GM23248 (cell line): ENCODE measurements at places on chromosomes 16 and 17. TPM values are rescaled to one million over a fixed set of nuclear protein-coding genes. Genes with fewer than 3 reads are reported as not detected.

MRPS7 gene
- 34.8 and 41.6 TPM in 2 replicates for total RNA-seq

DNA sequence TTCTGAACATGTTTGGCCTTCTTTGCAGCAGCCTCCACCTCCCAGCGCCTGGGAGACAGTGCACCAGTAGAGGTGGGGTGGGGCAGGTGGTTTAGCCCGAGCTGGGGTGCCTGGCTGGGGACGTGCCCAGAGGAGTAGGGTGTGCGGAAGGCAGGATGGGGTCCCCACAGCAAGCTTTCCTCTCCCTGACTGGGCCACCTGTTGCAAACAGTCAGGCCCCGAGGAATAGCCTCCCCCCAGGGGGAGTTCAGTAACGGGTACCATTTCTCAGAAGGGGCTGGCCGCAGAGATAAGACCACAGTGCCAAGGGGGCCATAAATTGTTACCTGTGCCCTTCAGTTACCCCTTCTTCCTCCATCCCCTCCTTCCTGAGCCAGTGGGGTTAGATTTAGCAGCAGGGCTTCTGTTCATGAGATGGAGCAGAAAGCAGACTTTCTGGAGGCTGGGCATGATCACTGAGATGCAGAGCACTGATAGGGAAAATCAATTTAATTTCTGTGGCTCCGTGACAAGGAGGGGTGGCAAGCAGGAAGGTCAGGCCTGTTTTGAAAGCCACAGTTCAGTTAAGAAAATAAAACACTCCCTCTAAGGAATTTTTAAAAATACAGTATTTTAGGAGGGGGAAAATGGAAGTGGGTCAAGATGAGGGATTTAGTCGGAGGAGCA lies 181.9 kb downstream of the MSI2 start:
- DNase-seq = no peak

DNA sequence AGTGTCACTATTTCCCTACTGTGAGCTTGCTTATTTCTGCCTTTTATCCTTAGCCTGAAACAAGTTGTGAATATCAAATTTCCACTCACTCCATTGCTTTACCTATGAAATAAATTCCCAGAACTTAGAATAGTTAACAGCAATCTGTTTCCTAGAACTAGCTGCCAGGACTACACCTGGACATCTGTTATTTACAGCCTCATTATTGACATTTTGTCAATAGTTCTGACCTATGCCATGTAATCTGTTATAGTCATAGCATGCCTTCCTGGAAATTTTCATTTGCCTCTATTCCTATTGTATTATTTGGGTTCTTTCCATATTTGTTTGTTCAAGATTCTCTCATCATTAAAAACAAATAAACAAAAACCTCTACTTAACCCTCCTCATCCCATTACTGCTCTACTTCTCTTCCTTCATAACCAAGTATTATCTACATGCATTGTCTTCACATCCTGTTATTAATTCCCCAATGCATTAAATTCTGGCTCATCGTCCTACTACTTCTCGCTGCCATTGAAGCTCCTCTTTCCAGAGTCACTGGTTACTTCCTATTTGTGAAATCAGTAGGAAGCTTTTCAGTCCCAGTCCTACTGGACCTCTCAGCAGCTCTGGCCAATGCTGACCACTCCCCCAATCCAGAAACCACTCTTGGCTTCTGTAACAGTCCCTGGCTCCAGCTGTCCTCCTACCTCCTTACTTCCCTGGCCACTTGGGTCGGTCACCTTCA lies 55.3 kb downstream of the PIGL start:
- DNase-seq = no peak

DNA sequence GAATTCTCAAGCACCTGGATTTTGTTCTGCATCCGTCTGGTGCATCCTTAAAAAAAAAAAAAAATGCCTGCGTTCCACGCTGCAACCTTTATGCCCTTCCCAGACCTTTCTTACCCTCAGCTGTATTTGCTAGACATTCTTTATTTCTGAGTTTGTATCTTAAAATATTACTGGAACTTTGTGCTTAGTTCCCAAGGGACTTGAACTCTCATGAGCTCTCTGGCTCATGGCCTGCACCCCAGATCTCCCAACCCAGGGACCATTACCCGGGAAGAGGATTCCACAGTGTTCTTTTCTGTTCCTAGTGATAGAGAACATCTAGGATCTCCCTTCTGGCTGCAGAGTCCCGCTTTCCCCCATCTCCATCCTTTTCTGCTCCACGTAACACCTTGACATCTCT lies 28.9 kb upstream of the CLEC18A start:
- no peak for DNase-seq

KPNB1 gene
- total RNA-seq = 421 and 423 TPM in 2 replicates

GJC1 gene
- 18.4 and 19.1 TPM in 2 replicates for total RNA-seq

FMNL1 gene
- total RNA-seq = 4.2 and 10.5 TPM in 2 replicates

SLC13A5 gene
- 0.76 TPM in 1 of 2 replicates, not detected in the other for total RNA-seq

TMC8 gene
- not detected in 2 replicates for total RNA-seq

DNA sequence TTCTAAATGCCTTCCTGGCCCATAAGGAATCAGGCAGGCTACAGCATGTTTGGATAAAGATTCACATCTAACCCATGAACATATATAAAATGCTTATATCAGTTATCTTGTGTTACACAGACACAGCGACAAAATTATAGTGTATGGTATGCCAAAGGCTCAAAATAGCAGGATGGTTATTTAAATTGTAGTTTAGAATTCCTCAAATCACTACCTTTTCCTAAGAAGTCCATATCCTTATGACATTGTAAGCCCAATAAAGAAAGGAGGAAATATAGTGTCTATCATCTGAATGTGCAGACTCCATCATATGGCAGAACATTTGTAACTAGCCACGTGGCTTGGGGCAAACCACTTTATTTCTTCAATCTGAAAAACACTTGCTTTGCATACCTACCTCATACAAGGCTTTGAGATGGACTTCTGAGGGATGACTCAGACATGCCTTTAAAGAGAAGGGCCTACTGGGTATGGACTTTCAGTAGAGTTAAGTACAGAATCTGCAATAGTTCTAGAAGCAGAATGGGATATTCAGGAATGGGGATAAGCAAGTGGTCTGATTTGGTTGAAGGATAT lies 12.1 kb upstream of the DHX8 start:
- DNase-seq = no peak

KRT34 gene
- 73.5 and 77.8 TPM in 2 replicates for total RNA-seq

GRCh38 chr17:31508288-31509094 lies 117.0 kb downstream of the RAB11FIP4 start:
- DNase-seq = peak; percentile 29

GRCh38 chr17:79991924-79992648 lies 43.6 kb downstream of the TBC1D16 start:
- peak; percentile 27 for DNase-seq

- DNase-seq = no peak
Observed at GRCh38 chr17:82434216-82434565, 15.8 kb upstream of the OGFOD3 start.

FNDC8 gene
- total RNA-seq = not detected in 2 replicates

TP53 gene
- 26.2 and 42.7 TPM in 2 replicates for total RNA-seq

ASPA gene
- 0.63 TPM in 1 of 2 replicates, not detected in the other for total RNA-seq

DNA sequence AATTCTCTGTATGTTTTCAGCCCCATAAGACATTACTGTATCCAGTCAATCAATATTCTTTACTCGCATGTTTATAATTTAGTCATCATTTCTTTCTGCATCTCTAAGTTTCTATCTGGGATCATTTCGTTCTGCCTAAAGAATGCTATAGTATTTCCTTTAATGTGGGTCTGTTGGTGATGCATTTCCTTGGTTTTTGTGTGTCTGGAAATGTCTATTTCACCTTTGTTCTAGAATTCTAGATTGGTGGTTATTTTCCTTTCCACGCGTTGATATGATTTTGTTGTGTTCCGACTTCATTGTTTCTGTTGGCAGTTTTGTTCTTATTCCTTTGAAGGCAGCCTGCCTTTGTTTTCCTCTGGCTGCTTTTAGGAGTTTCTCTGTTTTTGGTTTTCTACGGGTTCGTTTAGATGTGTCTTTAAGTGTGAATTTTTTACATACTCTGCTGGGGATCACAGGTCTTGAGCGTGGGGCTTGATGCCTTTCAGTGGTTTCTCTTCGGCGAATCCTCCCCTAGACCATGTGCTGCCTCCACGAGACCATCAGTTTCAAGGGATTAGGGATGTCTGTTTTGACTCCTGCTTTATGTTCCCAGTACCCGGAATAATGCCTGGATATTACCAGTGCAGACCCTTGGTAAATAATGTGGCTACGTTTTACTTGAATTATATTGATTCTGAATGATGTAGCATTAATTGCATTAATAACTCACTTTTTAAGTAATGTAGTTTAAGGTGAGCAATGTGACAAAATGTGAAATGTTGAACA lies 23.5 kb downstream of the POLR3E start:
- no peak for DNase-seq

GRCh38 chr16:81774348-81774747 lies 4.7 kb upstream of the PLCG2 start:
- no peak for DNase-seq

IRX3 gene
- total RNA-seq = 9.2 and 15.6 TPM in 2 replicates

DNA sequence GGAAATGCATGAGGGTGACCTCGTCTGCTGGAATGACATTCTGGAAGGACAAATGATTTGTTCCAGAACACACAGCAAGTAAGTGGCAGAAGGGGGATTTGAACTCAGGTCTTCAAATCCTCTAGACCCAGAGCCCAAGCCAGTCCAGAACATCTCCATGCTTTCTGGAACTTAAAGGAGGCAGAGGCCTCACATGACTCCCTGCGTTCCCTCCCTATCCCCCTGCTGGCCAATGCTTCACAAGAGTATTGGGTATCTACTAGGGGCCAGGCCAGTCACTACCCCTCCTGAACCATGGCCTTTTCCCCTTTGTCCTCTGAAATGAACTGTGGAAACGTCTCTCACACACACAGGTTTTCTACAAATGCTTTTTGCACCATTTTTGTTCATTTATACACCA lies 7.6 kb upstream of the BEAN1 start:
- no peak for DNase-seq

ABCA8 gene
- total RNA-seq = 8.0 and 14.4 TPM in 2 replicates

- no peak for DNase-seq
Observed at GRCh38 chr16:11088831-11089230, 144.5 kb downstream of the CLEC16A start.

- no peak for DNase-seq
Observed at GRCh38 chr16:48235556-48236136, 8.5 kb upstream of the LONP2 start.

DNA sequence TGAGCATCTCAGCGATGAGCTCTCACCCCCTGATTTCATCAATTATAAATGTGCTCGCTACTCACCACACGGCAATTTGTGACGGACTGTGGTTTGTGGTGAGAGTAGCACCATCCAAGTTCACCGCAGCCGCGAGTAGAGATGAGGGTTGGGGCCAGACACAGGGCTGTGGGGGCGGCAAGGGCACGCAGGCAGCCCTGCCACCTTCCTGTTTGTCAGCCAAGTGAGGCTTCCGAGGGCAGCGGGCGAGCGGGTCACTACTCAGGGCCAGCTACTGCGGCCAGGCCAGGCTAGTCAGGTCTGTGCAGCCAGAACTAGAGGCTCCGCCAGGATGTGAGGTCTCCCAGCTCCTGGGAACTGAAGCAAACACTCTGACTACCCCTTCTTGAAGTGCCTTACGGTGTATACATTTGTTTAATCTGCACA lies 39.6 kb upstream of the MEOX1 start:
- DNase-seq = peak; percentile 70
